Eye (tissue), 1 donor: ENCODE measurements at places on chromosomes 7 and 10.

- DNase-seq = no peak
Observed at GRCh38 chr7:43248961-43249822, 136.7 kb downstream of the HECW1 start.

DNA sequence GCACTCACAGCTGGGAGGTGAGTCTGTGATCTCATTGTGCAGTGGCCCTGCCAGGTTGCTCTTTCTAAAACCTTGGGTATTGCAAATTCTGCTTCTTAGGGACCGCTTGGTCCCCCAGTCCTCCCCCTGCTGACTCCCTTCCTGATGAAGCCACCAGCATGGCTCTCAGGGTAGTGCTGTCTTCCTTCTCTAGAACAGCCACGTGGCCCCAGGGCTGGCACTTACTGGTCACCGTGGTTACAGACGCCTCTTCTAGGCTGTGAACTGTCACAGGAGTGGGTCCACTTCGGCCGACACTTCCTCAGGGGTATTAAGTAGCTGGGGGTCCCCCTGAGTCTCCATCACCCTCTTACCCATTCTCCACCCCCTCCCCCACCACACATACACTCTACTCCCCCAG lies 2.7 kb upstream of the HTRA1 start:
- no peak for DNase-seq

DNA sequence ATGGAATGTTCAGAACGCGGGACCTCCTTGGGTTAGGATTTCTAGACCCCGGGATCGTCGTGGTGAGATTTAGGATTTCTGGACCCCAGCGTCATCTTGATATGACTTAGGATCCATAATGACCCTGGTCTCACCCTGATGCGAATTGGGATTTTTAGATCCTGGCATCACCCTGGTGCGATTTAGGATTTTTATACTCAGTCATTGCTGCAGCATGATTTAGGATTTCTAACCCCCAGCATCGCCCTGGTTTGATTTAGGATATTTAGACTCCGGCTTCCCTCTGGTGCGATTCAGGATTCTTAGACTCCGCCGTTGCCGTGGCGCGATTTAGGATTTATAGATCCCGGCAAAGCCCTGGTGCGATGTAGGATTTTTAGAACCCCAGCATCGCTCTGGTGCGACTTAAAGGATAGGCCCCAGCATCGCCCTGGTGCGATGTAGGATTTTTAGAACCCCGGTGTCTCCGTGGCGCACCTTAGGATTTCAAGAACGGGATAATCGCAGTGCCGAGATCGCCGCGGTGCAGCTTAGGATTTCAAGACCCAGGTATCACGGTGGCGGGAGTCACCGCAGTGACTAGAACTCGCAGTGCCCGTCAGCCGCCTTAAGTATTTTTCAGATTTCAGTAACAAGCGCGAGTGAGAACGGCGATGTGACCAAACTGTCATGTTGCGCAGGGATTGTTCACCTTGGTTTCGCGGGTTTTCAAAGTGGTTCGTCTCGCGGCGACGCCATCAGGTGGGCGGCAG lies 814 bp downstream of the MEST start:
- DNase-seq = peak; percentile 41

DNA sequence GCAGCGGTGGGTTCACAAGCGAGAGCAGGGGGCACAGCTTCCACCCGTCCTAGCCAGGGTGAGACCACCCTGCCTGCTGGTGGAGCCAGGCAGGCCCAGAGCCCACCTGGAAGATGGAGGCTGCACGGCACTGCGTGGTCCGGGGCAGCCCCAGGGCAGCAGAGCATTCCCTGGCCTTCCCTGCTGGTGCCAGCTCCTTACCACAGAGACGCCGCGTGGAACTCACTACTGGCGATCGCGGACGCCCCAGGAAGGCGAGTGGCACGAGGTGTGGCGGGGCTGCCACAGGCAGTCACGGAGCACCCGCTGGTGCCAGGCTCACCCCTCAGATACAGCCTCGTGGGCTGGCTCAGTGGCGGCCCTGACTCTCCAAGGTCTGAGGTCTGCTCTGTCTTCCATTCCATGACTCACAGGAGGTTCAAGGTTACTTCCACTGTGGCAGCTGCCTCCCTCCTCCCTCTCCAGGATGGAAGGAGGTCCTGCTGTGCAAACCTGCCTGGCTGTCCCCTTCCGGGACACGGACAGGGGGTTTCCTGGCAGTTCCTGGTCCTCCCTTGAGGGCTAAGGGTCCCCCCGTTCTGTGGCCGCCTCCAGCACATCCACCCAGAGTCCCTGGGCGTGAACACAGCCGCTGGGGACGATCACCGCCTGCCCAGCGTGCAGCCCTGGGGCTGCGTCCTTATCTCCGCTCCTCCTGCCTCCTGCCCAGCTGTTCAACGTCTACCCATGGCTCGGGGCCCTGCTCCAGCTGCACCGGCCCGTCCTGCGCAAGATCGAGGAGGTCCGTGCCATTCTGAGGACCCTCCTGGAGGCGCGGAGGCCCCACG lies 3.1 kb downstream of the CYP2W1 start:
- no peak for DNase-seq

- no peak for DNase-seq
Observed at GRCh38 chr10:63064706-63065105, 68.4 kb upstream of the NRBF2 start.

GRCh38 chr7:143973870-143974416 lies 19.3 kb downstream of the OR2F1 start:
- DNase-seq = no peak

DNA sequence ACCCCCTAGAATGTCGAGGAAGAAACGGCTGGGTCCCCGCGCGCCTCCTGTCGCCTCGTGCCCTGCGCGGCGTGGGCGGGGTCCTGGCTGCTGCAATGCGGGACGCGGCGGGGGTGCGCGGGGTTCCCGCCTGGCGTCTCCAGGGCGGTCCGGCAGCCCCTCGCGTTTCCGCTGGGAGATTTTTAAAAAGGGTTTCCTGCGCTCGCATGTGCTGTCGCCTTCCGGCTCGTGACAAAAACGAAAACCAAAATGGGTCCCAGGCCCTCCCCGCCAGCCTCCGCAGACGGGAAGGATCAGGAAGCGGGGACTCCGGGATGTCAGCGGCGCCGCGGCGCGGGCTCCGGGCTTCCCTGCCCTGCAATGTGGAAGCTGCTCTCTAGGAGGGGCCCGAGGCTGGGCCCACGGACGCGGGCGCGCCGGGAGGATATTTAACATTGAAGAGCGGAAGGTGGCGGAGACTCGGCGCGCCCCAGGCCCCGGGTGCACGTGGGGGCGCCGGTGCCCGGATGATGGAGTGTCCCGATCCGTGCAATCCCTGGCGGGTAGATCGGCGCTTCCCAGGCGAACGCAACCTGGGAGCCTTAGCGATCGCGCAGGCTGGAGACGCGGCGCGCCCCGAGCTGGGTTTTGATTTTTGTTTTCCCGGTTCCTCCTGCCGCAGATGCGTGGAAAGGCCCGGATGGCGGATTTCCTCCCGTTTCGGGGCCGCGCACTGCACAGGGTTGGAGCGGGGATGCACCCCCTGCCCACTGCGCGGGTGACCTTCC lies 1.0 kb downstream of the PFKP start:
- DNase-seq = peak; percentile 84

GRCh38 chr7:37440738-37441385 lies 7.8 kb downstream of the ELMO1 start:
- DNase-seq = no peak

GRCh38 chr10:44263771-44264170 lies 121.1 kb downstream of the CXCL12 start:
- no peak for DNase-seq

DNA sequence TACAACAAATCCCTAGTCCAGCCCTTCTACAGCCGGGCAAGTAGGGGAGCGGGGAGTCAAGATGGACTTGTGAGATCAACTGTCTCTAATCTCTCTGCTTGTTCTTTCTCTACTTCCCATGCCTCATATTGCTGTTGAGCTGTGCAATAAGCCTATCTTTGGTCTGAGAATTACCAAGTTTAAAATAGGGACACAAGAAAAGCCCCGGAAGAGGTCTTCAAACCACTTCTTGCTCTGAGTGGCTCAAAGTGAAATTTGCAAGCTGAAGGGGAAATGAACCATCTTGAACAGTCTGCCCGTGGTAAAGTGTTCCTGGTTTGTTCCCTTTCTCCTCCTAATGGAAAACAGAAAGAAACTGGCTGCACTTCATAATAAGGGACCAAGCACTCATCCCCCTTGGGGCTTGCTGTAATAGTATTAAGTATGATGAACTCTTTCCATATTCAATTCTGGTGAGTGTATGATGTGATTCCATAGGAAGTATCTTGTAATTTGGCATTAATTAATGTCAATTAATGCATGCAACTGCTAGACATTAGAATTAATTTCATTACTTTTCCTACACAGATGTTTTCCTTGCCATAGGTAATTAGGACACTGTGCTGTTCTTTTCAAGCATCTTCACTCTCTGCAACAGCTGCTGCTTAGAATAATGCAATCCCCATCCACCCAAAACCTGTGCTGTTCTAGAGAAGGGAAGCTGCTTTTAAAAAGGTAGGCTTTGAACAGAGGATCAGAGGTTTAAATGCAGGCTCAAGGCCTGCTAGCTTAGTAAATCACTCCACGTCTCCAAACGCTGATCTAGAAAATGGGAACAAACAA lies 449.6 kb downstream of the SORCS1 start:
- no peak for DNase-seq

DNA sequence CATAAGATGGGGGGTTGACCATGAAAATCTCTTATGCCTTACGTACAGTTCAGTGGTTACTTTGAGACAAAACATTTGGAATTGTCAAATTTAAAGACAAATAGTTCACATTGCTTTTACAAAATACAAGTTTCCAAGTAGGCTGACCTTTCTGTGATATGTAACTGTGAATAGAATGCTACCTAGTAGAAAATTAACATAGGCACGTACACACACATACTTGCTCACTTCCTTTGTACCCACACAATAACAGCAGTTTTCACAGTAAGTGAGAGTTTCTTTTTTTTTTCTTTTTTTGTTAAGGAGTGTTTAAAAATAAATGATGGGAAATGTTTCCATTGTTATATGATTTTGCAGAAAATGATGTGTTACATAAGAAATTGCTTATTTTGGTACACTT lies 53.3 kb upstream of the SP8 start:
- DNase-seq = no peak

- no peak for DNase-seq
Observed at GRCh38 chr7:54560723-54561122, 18.5 kb downstream of the VSTM2A start.

DNA sequence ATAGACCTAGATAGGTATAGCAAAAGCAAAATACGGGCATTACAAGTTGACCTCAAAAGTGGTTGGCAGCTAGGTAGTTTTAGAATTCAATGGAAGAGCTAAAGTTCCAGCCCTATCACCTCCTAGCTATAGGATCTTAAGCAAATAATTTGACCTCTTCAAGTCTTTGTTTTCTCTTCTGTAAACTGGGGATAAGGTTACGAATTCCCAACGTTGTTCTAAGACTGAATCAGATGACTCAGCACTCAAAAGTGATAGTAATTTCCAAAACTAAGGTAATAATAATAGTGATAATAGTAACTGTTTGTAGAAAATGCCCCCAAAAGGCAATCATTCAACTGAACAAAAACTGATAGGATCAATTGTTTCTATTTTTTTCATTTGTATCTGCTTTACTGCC lies 445.2 kb downstream of the KCNMA1 start:
- DNase-seq = no peak

GRCh38 chr7:136687693-136688322 lies 180.6 kb upstream of the CHRM2 start:
- peak; percentile 8 for DNase-seq

GRCh38 chr7:25947669-25948516 lies 204.1 kb upstream of the NFE2L3 start:
- no peak for DNase-seq

- no peak for DNase-seq
Observed at GRCh38 chr10:11695779-11696178, 46.4 kb upstream of the ECHDC3 start.
